ENCODE measurements at places on chromosomes 3 and 15. TPM values are rescaled to one million over a fixed set of nuclear protein-coding genes. Genes with fewer than 3 reads are reported as not detected.

Gene GRAMD1C
- total RNA-seq: 3.9 TPM

Gene GOLGA6A
- total RNA-seq: 0.05 TPM

Gene CLDN18
- 0.08 TPM for total RNA-seq

Gene RARRES1
- total RNA-seq: 1.3 TPM

Gene SCN11A
- not detected for total RNA-seq

- no peaks in the 10 kb centered on the region for H3K36me3 ChIP-seq
- no peaks in the 10 kb centered on the region for H3K4me1 ChIP-seq
- no peak overlapping the region for H3K4me3 ChIP-seq
- no peak overlapping the region for H3K27ac ChIP-seq
- DNase-seq: no peak
These were observed 52.7 kb downstream of the MYLK start for GRCh38 chr3:123831420-123831819.

DNA sequence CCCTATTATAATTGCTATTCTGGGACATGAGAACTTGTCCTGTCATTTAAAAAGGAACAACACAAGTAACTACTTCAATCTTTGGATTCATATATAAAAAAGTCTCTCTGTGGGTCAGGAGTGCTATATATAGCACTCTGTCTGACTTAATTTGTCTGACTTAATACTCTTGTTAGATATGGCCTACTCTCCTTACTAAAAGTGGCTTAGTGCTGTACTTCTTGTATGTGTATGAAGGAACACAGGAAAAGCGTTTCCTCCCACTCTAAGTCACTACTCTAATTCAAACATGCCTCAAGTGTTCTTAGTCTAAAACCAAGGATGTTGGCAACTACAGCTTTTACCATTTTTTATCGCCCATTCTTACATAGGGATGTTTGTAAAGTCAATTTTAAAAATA, 255.2 kb upstream of the ROBO1 start:
- no peak overlapping the region for H3K27ac ChIP-seq
- no peaks in the 10 kb centered on the region for H3K27me3 ChIP-seq
- H3K36me3 ChIP-seq: no peaks in the 10 kb centered on the region
- no peaks in the 10 kb centered on the region for H3K4me1 ChIP-seq
- DNase-seq: no peak
- no peak overlapping the region for H3K4me3 ChIP-seq

GRCh38 chr3:188194332-188194731, 40.4 kb downstream of the LPP start:
- no peak overlapping the region for H3K4me3 ChIP-seq
- H3K27me3 ChIP-seq: no peaks in the 10 kb centered on the region
- no peak overlapping the region for H3K27ac ChIP-seq

DNA sequence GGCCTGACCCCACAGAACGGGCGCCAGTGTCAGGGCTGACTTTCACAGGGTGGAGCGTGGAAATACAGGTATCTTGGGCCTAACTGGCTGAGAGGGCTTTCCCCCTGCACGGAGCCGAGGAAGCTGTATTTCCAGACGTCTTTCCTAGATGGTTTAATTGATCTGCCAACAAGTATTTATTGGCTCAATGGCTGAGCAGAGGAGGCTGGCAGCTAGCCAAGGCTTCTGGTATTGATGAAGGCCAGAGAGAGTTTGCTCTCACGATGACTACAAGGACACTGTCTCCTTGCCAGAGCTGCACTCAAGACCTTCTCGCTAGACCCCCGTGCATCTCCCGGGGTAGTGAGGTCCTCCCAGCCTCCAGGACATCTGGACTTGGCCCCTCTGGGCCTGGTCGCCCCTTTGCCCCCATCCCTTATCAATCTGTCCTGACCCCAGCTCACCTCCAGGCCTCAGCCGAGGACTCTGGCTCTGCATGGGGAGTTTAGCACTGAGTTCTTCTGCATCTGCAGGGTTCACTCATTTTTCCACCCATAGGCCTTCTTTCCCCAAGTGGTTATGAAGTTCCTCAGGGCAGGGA, 20.6 kb downstream of the SPSB4 start:
- no peaks in the 10 kb centered on the region for H3K36me3 ChIP-seq
- no peak for DNase-seq
- H3K27me3 ChIP-seq: no peaks in the 10 kb centered on the region
- H3K27ac ChIP-seq: no peak overlapping the region
- no peaks in the 10 kb centered on the region for H3K4me1 ChIP-seq
- no peak overlapping the region for H3K4me3 ChIP-seq

DNA sequence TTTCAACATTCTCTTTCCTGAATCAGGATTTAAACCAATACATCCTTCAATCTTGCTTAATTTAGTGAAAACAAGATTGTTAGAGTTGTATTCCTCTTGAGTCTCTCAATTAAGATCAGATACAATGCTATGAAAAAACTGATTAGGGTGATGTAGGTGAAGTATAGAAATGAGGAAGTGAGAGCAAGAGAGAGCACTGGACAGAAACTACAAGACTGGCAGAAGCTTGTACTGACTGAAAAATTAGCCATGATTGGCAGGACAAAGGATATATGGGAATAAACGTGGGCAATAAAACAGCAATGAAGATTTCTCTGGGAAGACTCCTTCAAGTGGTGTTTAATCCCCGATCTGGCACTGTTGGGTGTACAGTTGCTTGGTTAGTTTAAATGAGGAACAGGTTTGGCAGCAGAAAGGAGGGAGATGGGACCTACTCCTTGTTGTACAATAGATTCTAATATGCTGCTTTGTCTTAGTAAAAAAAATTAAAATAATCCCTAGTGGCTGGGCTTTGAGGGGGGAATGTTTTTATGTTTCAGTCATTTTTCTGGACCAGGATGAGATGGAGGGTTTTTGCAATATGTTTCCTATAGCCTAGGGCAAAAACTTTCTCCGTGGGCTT, 252.7 kb downstream of the SLC9A9 start:
- no peak overlapping the region for H3K4me3 ChIP-seq
- H3K4me1 ChIP-seq: no peaks in the 10 kb centered on the region
- no peaks in the 10 kb centered on the region for H3K36me3 ChIP-seq
- DNase-seq: no peak

GRCh38 chr3:10599017-10599416, 93.6 kb upstream of the ATP2B2 start:
- H3K4me1 ChIP-seq: no peaks in the 10 kb centered on the region
- H3K27me3 ChIP-seq: no peaks in the 10 kb centered on the region
- H3K4me3 ChIP-seq: no peak overlapping the region
- DNase-seq: no peak

- DNase-seq: no peak
- H3K4me3 ChIP-seq: no peak overlapping the region
- no peak overlapping the region for H3K27ac ChIP-seq
- H3K4me1 ChIP-seq: no peaks in the 10 kb centered on the region
- H3K27me3 ChIP-seq: no peaks in the 10 kb centered on the region
These were observed 15.6 kb upstream of the CAPN3 start for GRCh38 chr15:42343596-42344232.
